ENCODE measurements at places on chromosomes 1 and 21.

DNA sequence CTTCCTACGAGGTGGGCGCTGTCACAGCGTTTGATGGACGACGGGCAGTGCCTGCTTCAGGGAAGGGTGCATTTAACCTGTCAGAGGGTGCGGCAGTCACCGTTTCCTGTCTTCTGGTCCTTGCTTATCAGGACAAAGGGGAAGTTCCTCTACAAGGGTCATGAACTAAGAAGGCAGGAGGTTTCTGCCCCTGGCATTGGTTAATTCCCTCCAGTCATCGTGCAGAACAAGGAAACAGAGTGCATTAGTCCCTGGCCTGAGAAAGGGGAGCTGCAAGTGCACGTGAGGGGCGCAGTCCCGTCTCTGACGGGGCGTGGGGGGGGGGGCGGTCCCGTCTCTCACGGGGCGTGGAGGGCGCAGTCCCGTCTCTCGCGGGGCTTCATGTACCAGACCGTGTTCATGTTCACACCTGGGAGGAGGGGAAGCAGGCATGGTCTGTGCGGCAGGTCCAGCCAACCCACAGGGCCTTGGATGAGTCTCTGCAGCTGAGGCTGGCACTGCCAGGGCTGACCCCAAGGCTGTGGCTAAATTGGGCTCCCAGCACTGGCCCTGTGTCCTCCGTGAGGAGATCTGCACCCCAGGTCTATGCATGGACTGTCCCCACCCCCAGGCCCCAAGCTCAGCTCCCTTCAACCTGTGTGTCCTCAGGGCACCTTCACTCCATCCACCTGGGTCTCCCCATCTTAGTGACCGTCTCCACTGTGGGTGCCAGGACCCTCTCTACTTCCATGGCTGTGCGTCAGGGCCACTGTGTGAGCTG lies 89.2 kb upstream of the COL6A1 start:
- DNase-seq = no peak

DNA sequence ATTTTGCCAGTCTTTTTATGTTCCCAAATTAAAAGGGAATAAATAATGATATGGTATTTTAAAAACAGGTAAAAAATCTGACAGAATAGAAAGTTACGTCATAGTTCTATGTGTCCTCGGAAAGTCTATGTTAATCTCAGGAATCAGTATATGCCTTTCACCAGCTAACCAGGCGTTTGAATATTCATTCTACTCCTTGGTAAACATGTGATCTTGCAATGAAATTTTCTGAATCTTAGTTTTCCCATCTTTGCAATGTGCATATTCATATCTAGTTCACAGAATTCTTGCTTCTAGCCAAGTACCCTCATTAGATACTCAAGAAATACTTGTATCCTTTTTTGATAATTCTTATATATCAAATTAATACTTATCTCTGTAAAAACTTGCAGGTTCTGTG lies 179.4 kb downstream of the ZP4 start:
- no peak for DNase-seq

GRCh38 chr1:154845174-154845573 lies 24.9 kb downstream of the KCNN3 start:
- no peak for DNase-seq

DNA sequence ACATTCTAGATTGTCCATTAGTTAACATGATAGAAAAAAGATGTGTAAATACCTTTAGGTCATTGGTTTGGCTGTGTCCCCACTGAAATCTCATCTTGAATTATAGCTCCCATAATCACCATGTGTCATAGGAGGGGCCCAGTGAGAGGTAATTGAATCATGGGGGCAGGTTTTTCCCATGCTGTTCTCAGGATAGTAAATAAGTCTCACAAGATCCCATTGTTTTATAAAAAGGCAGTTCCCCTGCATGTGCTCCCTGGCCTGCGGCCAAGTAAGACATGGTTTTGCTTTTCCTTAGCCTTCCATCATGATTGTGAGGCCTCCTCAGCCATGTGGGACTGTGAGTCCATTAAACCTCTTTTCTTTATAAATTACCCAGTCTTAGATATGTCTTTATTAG lies 32.5 kb upstream of the SLC44A5 start:
- no peak for DNase-seq

GRCh38 chr1:6171548-6172124 lies 8.5 kb downstream of the CHD5 start:
- peak; percentile 12 for DNase-seq

GRCh38 chr1:161119092-161119903 lies 1.4 kb downstream of the NIT1 start:
- peak; percentile 84 for DNase-seq

DNA sequence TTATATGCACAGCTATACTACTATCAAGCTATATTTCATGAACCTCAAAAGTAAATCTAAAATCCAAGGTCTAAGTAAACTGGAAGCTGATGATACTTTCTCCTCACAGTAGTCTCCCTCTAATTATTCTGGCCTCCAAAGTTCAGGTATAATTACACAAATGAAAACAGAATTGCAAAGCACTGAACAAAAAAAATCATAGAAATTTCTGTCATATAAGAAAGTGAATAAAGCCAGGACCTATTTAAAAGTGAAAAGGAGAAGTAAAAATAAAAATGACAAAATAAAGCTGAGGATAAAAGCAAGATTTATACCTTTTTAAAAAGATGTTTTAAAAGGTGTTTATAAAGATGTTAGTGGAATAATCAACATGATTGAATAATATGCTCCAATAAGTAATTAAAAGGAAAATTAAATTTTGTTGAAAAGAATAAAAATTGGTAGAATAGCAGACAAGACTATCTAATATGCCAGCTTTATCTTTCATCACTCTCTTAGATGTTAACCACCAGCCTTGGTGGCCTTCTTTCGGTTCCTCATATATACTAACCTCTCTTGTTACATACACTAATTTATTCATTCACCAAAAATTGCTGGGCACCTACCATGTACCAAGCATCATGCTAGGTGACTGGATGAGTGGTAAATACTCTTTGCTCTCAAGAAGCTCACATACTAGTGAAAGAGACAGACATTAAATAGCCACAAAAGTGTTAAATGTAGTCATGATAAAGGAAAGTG lies 25.1 kb downstream of the SHCBP1L start:
- no peak for DNase-seq

GRCh38 chr1:15347182-15347581 lies 62.5 kb upstream of the EFHD2 start:
- no peak for DNase-seq

GRCh38 chr1:171152549-171152948 lies 32.6 kb upstream of the FMO2 start:
- no peak for DNase-seq

DNA sequence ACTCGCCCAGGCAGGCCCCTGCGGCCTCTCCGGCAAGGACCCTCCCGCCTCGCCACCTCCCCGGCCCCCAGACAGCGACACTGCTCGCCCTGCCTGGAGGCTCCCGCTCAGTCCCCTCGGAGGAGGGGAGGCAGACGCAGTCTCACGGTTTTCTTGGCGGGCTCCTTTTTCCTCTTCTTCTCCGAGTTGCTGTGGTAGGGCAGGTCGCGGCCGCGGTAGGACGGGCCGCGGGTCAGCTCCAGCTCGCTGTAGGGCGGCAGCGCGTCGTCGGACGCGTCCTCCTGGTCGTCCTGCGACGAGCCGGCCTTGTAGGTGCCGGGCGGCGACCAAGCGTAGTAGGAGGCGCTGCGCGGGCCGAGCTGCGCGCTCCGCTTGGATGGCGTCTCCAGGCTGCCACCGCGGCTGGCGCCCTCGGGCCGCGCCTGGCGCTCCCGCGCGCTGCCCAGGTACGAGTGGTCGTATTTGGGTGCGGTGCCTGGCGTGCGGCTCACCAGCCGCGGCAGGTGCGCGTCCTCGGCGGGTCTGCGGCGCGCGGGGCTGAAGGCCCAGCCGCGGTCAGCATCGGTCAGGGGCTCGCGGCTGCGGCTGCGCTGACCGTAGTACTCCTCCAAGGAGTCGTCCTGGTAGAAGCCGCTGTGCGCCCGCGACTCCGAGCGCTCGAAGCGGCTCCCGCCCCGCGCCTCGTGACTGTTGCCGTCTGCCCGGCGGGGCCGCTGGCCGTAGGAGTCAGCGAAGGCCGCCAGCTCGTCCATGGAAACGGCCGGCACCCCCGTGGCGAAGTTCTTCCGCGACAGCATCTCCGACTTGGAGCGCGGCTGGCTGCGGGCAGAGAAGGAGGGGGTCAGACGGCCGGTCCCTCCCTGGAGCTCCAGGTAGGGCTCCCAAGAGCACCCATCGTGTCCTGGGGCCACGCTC lies 44.8 kb upstream of the TADA1 start:
- DNase-seq = no peak

- DNase-seq = no peak
Measured at GRCh38 chr1:9984253-9984652, 12.8 kb upstream of the RBP7 start.

- peak; percentile 49 for DNase-seq
Measured at GRCh38 chr1:55696181-55696754, 481.1 kb upstream of the USP24 start.

DNA sequence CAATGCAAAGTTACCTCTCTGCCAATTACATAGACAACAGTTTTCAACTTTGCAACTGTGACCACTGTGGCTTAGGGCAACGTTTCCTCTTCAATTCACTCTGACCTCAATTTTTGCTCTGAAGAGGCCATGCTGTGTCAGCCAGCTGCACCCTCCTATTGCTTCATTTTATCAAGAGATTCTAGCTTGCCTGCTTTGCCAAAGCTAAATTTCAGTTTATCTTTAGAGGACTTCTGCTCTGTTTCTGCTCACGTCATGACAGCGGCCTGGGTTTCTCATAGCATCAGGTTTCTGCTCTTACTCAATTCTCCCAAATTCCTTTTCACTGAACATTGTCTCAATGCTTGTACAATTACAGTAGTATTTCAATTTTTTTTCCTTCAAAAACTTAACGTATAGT lies 154.6 kb downstream of the PLA2G4A start:
- DNase-seq = peak; percentile 94

- no peak for DNase-seq
Measured at GRCh38 chr1:224541901-224542630, 74.1 kb upstream of the CNIH3 start.

GRCh38 chr1:154416471-154417337 lies 11.6 kb downstream of the IL6R start:
- DNase-seq = no peak

GRCh38 chr21:38264571-38264970 lies 7.8 kb downstream of the KCNJ15 start:
- DNase-seq = peak; percentile 89

- DNase-seq = peak; percentile 97
Measured at GRCh38 chr1:100631015-100631551, 88.5 kb upstream of the VCAM1 start.

DNA sequence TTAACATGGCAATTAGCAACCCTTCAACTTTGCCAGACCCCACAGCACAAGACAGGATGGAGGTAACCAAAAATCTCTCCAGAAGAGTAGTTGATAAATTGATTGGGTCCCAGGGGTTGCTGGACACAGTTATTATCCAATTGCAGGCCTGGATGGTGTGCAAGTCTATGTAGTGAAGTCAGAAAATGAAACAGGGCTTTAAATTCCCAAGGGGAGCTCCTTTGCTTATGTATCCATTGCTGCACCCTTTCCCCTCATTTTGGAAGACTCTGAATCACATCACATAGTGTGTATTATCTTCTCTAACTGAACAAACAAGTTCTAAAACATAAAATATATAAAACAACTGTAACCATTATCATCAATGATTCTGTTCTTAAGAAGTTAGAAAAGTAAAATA lies 550.2 kb downstream of the LMO4 start:
- DNase-seq = no peak

GRCh38 chr21:36518883-36519492 lies 39.1 kb upstream of the CLDN14 start:
- no peak for DNase-seq

DNA sequence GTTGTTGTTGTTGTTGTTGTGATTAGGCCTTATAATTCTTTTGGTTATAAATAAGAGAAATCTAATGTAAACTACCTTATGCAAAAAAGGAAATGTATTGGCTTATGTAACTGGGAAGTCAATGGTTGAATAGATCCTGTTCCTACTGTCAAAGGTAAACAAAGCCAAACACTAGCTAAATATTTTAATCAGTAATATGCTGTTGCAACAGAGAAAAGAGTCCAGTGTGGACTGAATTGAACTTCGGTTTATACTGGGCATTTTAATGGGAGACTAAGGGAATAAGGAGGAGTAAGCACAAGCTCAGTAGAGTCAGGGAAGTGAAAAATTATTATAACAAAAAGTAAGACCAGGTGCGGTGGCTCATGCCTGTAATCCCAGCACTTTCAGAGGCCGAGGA lies 15.4 kb downstream of the MSH4 start:
- no peak for DNase-seq

DNA sequence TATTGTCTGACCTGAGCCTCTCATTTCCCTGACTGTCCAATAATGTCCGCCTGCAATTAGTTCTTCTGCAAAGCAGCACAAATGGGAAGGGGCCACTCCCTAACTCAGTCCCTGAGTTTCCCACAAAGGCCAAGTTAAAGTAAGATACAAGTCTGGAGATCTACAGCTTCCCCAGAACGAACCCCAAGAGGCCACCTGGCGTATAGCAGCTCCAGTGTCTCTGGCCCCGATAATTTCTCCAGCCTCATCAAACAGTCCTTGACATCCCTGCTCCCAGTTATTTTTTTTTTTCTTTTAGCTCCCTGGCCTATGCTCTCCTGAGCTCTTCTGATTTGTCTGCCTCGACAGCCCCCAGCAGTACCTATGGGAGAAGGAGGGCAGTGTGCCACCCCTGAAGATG lies 8.1 kb upstream of the ACKR1 start:
- no peak for DNase-seq

DNA sequence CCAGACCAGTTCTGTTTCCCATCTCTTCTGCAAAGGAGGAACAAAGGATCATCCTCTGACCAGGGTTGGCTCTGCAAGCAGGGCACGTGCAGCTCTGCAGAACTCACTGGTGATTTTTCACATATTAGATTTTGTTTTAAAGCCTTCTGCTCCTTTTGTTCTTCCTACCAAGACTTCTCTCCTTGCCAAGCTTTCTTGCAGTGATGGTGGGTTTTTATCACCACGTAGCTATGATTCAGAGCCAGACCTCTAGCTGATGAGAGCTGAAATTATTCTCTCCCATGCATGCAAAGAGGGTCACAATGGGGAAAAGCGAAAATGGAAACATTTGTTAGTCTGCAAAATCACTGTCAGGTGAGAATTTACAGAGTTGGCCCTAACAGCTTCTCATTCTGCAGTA lies 225.2 kb downstream of the KCNH1 start:
- DNase-seq = no peak

- no peak for DNase-seq
Measured at GRCh38 chr1:1684031-1684681, 8.4 kb downstream of the SLC35E2B start.

DNA sequence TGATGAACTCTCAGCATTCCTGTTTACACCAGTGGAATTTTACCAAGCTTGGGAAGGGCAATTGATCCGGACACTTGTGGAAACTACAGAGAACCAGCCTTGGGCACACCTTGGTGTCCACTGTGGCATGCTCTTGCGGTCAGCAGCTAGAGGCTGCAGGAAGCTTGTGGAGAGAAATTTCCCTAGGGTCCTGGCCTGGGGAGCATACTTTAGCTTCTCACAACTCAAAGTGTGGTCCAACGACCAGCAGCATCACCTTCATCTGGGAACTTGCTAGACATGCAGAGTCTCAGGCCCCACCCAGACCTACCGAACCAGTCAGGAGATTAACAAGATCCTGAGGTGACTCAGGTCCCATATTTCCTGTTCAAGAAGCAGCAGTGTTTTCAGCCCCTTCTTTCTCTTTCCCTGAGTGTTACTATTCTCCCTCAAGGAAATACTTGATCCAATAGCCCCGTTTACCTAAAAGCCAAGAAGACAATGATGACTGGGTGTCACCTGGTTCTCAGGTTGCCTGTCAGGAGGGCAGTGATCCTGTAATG lies 55.7 kb upstream of the KCNE2 start:
- DNase-seq = no peak

- peak; percentile 92 for DNase-seq
Measured at GRCh38 chr1:94807742-94808491, 12.2 kb upstream of the SLC44A3 start.
